H1 (cell line): ENCODE measurements at places on chromosomes 2 and 18.

GRCh38 chr18:3875376-3875775 is 425.4 kb downstream of the TGIF1 start:
- no peak for DNase-seq

- no peak for DNase-seq
These were observed 44.4 kb downstream of the LCT start for GRCh38 chr2:135792401-135793150.

GRCh38 chr2:99477054-99477453 is 12.8 kb downstream of the REV1 start:
- DNase-seq, result no peak

GRCh38 chr2:108182489-108182888 is 57.3 kb upstream of the SULT1C3 start:
- DNase-seq, result peak; percentile 44

GRCh38 chr2:168130346-168130745 is 117.0 kb downstream of the STK39 start:
- no peak for DNase-seq

- DNase-seq, result no peak
These were observed 60.3 kb upstream of the LYPD6B start for GRCh38 chr2:148978026-148978685.

DNA sequence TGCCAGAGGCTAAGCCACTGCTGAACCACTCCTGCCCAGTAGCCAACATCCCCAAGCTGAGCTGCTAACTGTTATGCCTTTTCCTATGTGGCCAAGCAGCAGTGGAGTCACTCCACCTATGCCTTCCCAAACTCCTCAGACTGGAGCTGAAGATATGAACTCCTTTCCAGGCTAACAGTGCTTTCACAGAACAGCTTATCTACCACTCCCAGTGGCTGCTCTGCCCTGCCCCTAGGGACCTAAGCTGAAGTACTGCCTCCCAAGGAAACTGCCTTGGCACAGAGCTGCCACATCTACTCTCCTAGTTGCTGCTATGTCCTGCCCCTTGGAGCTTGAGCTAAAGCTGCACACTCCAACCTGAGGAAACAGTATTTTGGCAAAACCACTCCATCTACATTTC is 275.9 kb downstream of the RBM43 start:
- DNase-seq, result no peak
